ENCODE measurements at places on chromosomes 11 and 22.

DNA sequence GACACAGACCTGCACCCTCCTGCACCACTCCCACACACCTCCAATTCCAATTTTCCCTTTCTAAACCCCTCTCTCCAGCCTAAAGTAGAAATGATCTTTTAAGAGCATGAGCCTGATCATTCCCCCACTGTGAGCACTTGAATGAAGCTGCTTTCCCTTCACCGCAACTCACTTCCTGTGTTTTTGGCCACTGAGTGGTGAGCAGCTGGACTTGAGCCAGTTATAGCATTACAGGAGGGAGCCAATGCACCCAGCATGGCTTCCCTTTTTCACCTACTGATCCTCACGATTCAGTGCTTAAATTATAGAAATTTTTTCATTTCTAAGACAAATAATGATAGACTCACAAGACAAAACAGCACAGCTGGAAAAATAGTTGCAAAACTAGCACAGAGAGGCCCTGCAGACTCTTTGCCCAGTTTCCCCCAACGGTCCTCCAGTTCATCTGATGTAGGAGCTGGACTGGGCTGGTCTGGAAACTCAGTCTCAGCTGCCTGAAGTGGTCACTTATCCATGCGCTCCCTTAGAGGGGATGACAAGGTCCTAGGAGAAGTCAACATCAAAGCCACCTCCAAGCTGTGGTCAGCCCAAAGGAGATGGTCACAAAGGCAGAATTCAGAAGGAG lies 9.7 kb upstream of the APOL4 start:
- no peak for DNase-seq

GRCh38 chr11:68083517-68083916 lies 37.7 kb downstream of the CHKA start:
- no peak for DNase-seq

DNA sequence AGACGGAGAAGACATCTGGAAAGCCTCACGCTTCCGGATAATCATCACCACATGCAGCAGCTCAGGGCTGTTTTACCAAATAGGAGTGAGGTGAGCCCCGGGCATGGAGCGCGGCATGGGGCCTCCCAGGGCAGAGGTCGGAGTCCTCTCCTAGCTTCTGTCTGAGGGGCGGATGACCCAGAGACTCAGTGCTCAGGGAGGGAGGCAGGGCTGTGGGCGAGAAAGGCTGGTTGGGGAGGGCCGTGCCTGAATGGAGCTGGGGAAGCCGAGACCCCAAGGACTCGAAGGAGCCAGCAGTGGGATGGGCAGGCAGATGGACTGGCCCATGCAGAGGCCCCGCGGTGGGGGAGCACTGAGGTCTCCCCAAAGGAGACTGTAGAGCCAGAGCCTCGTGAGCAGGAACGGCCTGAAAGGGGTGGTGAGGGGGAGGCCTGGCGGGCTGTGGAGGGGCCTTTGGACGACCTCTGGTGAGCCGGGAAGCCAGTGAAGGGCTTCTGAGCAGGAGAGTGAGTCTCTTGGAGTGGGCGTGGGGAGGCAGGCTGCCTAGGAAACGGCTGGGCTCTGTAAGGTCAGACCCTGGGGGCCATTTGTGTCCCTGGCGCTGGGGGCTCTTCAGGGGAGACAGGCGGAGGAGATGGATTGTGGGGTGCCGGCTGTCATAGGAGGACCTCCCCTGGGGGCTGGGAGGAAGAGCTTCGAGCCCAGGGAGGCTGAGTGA lies 24.7 kb upstream of the PANX2 start:
- DNase-seq = no peak

DNA sequence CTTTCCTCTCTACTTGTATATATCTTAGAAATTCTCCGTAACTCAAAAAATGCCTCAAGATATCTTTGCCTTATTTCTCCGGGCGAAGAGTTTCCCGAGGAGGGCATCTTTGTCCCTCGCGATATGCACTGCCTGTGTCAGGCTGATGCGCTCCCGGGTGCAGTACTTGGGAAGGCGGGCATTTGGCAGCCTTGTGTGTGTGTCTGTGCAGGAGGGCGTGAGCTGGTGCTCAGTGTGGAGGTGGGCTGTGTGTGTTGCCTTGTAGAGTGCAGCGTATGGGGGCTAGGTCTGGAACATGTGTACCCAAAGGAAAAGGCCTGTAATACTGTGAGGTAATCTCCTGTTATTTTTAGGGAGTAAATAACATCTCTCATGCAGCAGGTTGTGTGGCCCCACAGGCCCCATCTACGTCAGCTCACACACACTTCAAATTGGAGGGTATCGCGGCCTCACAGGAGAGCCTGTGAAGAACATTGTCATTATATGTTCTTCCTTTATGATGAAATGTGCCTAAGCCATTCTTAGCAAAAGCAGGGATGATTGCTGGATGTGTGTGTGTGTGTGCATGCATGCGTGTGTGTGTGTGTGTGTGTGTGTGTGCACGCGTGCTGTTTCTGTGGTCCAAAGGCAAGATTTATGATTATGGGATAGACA lies 77.5 kb downstream of the KCNJ1 start:
- DNase-seq = no peak

DNA sequence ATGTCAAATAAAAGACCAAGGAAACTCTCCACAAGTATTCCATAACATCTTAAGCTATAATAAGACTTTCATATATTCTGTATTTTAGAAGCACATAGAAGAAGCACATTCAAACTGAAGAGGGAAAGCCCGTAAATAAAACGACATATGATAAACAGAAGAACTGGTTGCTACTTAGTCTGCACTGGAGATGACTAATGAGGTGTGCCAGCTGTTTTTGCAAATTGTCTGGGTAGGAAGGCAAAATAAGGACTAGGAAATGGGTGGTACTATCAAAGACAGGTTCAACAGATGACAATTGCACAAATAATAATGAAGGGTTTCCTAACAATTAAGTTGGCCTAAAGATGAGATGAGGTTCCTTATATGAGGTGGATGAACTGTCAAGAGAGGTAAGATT lies 593.2 kb upstream of the CCDC179 start:
- no peak for DNase-seq

- no peak for DNase-seq
Observed at GRCh38 chr11:95835351-95835750, 45.1 kb downstream of the CEP57 start.

- no peak for DNase-seq
Observed at GRCh38 chr11:19873730-19874129, 161.1 kb downstream of the NAV2 start.

GRCh38 chr22:16967453-16968217 lies 40.4 kb downstream of the GAB4 start:
- DNase-seq = no peak

DNA sequence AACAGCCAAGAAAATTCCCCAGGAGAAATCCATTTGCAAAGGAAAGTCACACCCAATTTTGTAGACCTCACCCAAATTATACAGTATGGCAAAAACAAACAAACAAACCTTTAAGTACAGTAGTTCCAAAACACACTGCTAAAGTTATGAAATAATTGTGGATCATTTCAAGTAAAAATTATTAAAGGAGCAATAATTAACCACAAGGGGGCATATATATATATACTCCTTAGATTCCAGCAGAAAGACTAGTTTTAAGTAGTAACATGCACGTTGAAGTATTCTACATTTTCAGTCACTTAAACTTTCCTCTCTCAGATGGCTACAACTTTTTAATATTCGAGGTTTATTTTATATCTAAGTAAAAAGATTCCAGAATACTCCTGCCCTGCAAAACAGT lies 26.8 kb downstream of the RNF141 start:
- no peak for DNase-seq

DNA sequence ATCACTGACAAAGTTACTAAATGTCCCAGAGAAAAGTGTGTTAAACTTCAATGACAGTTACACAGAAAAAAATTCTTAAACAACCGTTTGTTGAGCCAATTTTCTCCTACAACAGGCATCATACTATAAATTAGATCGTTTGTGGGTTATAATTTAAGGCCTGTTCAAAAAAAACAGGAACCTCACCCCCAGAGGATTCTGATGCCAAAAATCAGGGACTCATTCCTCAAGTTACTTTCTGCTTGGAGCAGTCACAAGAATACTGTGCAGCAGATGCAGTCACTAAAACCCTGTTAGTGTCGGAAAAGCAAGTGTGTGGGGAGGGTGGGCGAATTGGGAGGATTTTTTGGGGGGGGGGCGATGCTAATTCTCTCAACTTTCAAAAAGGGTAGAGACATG lies 657 bp downstream of the CWC15 start:
- no peak for DNase-seq

DNA sequence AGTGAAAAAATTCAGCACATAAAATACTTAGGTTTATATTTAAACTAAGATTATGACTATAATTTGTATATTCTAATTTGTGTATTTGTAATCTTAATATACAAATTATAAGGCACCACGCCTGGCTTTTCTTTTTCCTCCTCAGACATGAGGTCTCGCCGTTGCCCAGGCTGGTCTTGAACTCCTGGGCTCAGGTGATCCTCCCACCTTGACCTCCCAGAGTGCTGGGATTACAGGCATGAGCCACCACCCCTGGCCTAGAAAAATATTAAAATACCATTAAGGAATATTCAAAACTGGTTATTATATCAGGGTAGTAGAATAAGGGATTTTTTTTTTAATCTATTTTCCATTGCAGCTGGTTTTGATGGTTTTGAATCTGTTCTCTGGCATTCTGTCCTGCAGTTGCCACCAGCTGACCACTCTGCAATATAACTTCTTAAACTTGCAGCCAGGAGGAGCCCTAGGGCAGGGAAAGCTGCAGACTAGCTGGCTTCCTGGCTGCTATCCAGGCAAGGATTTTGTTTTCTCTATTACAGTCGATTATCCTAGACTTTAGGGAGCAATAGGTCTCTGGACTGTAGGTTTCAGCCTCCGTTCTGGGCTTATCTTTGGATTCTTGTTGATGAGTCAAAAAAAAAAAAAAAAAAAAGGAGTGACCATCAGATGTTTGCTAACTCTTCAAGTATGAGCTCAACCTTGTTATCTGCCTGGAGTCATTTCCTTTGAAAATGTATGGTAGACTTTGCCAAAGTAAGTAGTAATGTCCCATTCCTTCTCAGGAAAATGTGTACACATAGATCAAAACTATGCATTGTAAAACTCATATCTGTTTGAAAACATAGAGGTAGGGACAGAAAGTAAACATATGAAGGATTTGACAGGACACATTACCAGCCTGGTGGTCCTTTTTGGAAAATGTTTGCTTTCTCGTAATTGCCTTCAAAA lies 13.2 kb downstream of the POLA2 start:
- no peak for DNase-seq

GRCh38 chr11:77026221-77026620 lies 8.0 kb upstream of the B3GNT6 start:
- no peak for DNase-seq

- no peak for DNase-seq
Observed at GRCh38 chr11:78539506-78539905, 35.2 kb downstream of the NARS2 start.

DNA sequence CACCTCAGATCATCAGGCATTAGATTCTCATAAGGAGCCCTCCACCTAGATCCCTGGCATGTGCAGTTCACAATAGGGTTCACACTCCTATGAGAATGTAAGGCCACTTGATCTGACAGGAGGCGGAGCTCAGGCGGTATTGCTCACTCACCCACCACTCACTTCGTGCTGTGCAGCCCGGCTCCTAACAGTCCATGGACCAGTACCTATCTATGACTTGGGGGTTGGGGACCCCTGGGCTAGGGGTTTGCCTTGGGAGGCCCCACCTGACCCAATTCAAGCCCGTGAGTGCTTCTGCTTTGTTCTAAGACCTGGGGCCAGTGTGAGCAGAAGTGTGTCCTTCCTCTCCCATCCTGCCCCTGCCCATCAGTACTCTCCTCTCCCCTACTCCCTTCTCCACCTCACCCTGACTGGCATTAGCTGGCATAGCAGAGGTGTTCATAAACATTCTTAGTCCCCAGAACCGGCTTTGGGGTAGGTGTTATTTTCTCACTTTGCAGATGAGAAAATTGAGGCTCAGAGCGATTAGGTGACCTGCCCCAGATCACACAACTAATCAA lies 2.2 kb downstream of the APOC3 start:
- no peak for DNase-seq

- no peak for DNase-seq
Observed at GRCh38 chr22:40426594-40427333, 56.4 kb downstream of the SGSM3 start.

DNA sequence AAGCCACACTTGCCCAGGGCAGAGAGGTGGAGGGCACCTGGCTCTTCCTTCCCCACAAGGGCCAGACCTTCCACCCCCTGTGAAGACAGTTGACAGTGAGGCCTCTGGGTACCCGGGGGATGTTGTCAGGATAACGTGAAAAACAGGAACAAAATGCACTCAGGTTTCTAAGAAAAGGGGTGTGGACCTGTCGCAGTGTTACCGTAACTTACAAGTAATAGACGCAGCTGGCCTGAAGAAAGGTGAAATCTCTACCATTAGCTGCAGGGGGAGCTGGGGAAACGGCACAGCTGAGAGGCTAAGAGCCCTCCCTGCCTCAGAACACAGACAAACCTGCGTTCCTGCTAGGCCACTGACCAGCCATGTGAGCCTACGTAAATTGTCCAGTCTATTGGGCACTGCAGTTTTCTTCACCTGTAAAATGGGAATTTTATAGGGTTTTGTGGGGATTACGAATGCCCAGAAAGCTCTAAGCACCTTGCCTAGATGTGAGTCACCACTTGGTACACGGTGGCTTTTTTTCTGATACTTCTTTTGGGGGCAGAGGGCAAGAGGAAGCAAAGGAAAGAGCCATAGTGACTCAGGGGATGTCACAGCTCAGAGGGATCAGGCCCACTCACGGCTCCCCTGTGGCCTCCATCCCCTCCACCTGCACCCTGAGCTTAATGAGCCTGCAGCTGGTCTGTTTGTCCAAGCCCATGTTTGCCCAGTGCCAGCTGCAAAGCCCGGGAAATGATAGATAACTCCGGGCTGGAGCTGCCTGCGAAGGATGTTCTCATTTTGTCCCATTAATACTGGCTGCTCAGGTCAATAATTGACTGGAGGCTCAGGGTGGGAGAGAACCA lies 18.4 kb upstream of the CABP7 start:
- no peak for DNase-seq

DNA sequence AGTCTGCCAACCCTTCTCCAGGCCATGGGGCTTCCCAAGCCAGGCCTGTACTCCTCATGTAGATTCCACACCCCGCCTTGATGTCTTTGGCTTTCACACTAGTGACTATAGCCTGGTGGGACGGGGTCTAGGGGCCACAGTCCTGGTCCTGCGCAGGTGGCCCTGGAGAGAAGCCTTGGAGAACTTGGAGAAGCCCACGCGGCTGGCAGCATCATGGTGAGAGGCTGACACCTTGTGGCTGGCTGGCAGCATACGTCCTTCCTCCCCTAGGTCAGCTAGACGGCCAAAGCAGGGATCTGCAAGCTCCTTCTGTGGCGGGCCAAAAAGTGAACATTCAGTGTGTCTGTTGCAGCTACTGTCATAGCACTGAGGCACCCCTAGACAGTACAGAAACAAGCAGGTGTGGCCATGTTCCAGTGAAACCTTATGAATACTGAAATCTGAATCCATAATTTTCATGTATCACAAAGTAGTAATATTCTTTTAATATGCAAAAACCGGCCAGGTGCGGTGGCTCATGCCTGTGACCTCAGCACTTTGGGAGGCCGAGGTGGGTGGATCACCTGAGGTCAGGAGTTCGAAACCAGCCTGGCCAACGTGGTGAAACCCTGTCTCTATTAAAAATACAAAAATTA lies 42.0 kb downstream of the FAM83F start:
- DNase-seq = peak; percentile 32

All from effector memory CD4-positive, alpha-beta T cell (primary cell).